ENCODE measurements at places on chromosomes 11 and 22.

GRCh38 chr11:83374311-83374710 is 88.1 kb upstream of the CCDC90B start:
- no peak for DNase-seq

- no peak for DNase-seq
These were observed 82.4 kb downstream of the MYEOV start for GRCh38 chr11:69376155-69377028.

DNA sequence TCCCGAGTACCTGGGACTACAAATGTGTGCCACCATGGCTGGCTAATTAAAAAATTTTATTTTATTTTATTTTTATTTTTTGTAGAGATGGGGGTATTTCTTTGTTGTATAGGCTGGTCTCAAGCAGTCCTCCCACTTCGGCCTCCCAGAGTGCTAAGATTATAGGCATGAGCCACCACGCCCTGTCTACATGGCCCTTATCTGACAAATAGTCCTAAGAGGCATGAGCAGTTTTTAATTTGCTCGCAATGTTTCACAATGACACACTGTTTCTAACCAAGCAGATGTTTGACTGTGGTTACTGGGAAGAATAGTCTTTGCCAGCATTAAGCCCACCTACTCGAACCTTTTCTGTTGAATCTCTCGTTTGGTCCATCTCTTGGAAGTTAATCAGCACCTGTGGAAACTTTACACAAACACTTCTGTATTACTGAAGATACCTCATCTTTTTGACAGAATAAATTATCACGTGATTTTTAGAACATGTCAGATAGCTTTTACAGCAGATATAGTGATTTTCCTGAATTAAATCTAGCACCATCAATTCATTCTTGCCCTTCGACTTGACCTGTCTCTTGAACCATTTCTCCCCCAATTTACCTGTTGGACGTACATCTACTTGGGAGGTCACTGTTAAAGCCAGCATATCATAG is 71.4 kb downstream of the MTMR3 start:
- DNase-seq = no peak

GRCh38 chr11:63855975-63856374 is 17.1 kb downstream of the MARK2 start:
- no peak for DNase-seq

GRCh38 chr11:71086687-71087258 is 165.6 kb downstream of the SHANK2 start:
- peak; percentile 66 for DNase-seq

- no peak for DNase-seq
These were observed 6.1 kb upstream of the NFAM1 start for GRCh38 chr22:42438293-42438650.

DNA sequence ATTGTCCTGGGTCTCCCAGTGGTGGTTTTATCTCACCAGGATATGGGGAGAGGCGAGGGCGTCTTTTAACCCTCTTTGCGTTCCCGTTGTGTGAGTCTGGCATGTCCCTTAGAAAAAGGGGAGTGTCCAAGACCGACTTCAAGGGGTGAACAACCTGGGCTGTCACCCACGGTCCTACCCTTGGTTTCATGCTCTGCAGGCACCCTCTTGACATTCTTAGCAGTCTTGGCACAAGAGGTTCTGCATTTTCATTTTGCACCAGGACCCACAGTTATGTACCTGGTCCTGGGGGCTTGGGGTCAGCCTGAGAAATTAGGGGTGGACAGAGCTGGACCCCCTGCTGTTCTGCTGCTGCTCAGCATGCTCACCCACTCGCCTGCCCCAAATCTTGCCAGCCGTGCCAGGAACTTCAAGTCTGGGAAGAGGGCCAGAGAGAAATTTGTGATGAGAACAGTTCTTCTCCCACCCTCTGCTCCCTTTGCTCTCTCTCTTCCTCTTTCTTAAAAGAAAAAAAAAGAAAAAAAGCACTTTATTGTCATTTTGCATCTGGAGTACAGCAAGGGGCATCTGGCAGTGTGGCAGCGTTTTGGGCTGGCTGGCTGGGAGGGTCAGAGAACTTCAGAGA is 471.2 kb downstream of the MIAT start:
- no peak for DNase-seq

DNA sequence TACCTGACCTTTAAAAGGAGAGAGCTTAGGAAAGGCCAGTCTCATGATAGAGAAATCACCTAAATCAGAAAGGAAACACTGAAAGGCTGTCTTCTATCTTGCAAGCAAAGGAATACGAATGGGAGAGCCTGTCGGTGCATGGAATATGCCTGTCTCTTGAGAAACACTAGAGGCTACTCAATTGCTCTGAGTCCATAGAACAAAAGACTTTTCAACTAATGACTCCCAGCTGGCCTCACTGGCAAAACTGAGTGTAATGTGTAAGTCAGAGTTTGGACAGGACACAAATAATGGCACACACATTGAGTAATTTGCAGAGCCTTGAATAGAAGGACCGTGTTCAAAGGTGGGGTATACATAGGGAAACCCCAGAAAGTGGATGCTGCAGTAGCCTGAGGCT is 171.0 kb upstream of the ARHGAP20 start:
- DNase-seq = no peak

DNA sequence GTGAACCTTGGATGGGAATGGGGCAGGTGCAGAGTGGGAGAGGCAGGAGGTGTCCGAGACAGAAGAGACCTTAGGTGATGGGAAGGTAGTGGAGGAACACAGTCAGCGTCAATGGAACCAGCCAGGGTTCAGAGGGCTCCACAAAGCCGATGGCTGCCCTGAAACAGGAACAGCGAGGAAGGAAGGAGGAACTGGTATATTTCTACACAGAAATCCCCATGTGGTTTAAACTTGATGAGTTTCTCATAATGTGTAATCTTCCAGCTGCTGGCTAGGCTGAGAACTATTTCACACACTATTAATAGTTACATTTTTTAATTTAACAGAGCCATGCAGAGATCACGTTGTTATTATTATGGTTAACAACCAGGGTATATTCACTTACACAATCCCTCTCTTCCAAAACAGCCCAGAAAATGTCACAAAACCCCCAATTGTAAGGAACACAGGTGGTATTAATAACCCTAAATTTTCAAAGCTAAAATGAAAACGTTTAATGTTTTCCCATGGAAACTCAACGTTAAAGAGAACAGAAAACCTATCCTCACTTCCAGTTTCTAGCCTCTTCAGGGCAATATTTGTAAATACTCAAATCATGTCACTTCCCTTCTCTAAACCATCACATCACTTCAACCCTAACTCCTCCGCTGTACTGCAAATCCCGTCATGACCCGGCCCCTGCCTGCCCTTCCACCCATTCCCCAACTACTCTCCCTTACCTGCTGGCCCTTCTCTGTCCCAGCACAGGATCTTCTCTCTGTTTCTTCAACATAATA is 74.5 kb upstream of the ARFGAP3 start:
- DNase-seq = no peak

DNA sequence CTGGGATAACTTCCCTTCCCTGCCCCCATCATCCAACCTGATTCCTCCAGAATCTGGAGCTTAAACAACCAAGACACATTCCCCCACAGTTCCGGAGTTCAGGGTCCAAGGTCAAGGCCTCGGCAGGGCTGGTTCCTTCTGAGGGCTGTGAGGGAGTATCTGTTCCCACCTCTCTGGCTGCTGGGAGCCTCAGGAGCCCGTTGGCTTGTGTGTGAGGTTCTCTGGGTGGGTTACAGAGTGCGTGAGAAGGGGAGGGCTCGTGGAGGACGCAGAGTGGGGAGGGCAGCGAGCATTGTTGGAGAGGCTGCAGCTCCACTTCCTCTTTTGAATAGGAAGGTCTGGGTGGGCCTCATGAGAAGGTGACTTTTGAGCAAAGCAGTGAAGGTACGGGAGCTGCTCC is 8.5 kb downstream of the SERHL2 start:
- DNase-seq = no peak

GRCh38 chr11:15616130-15617105 is 501.7 kb downstream of the INSC start:
- DNase-seq = no peak

GRCh38 chr11:5593146-5593545 is 3.3 kb upstream of the TRIM6 start:
- no peak for DNase-seq

- peak; percentile 40 for DNase-seq
These were observed 1.3 kb upstream of the KDM2A start for GRCh38 chr11:67117672-67118180.

Data from NCI-H1105 (cell line).